ENCODE measurements at places on chromosomes 7 and 10.

GRCh38 chr7:65475734-65476319, 102.2 kb downstream of the ZNF92 start:
- DNase-seq, result no peak

DNA sequence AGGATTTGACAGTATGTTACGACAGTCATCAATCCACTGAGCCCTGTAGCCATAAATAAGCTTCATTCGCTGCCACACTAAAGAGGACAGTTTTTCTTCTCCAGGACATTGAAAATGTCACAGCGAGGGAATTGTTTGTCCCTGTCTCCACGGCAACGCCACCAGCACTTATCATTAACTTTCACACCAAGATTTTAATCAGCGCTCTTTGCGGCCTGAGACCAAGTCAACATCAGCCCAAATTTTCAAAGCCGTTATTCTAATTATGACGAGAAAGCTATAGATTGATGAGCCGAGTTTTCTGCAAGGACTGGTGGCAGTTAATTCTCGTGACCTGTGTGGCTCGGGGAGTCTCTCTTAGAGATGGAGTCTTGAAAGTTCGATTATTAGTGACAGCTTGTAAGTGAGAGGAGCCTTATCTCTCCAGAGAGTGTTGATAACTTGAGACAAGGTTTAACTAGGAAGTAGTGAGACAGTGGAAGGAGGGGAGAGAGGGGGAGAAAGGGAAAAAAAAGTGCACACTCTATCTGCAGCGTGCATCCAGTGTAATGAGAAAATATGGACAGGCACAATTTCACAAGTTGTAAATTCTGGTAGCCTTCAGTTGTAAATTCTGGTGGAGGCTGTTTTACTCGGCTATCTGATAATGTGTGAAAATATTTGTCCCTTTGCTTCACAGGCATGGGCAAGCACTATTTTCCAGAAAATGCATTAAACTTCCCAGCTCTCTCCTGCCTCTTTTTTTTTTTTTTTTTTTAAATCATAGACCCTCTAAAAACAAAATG, 473.3 kb downstream of the LRMDA start:
- no peak for DNase-seq

- no peak for DNase-seq
Measured at GRCh38 chr7:95491634-95492314, 6.0 kb downstream of the ASB4 start.

- DNase-seq, result no peak
Measured at GRCh38 chr7:94228678-94229077, 166.0 kb upstream of the COL1A2 start.

DNA sequence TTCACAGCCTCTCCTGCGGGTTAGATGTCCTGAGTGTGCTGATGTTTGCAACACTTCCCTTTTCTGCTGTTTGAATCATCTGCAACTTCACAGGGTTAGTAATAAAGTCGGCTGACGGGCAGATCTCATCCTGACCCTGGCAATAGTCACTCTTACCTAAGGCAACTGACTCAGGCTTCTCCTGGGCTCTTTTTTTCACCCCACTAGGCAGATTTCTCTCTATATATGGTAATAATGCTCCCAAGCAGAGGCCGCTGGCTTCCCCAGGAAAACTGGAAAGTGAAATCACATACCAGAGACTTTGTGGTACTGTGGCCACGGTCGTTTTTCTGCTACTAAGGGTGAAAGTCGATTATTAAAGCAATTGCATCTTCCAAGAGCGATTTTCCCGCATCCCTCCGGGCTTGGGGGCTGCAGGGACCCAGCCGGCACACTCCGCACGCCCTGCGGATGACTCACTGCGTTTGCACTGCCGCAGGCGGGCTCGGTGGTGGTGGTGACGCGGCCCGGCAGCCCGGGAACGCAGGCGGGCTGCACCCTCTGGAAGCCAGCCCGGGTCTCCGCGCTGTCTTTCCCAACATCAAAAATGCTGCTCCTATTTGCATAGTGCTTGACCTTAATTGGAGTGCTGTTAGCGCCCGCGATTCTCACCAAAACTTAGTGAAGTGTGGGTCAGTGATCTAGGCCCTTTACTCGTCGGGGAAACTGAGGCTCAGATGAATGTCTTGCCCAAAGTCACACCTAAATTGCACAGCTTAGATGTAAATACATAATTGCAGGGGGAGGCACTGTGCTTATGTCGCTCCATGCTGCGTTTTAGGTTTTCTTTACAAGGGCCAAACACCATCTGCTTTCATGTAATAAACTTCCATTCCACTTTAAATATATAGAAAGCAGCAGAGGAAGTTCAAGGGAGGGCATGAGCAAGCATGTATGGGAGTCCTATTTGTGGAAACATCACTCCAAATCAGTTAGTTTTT, 47.6 kb upstream of the ITGB1 start:
- DNase-seq, result peak; percentile 91

DNA sequence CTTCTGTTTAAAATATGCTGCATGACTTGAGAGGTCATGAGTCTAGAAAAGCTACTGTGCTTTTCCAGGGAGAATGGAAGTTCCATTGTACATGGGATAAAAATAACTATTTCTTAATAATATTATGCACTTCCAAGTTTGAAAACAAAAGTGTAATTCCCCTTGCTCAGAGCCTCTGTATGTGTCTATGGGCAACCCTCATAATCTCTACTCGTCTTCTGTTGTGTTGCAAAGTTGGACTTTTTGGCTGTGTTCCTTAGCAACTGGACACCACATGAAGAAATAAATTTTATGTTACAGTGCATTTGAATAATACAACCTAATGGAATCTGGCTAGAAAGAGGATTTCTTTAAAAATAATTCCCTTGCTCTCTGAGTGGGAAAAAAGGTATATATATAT, 242.6 kb downstream of the TWIST1 start:
- DNase-seq, result no peak

DNA sequence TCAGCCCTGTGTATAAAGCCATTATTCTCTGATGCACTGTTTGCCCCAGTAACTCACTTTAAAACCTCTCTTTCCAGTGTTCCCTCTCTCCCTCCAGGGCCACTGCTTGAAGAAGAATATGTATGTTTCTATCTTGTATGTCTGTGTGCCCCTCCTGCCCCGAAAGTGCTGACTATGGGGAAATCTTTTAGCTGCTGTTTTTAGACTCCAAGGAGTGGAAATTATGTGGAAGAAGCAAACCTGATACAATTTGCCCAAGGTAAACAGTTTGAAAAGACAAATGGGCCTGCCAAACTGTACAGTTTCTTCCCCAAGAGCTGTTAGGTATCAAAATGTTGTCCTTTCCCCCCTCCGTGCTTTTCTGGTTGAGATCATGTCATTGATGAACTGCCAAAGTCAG, 3.4 kb downstream of the ADRA2A start:
- no peak for DNase-seq

GRCh38 chr7:108261560-108262255, 131.5 kb upstream of the LAMB4 start:
- DNase-seq, result no peak

- DNase-seq, result no peak
Measured at GRCh38 chr7:78329001-78329655, 530.6 kb downstream of the PHTF2 start.

DNA sequence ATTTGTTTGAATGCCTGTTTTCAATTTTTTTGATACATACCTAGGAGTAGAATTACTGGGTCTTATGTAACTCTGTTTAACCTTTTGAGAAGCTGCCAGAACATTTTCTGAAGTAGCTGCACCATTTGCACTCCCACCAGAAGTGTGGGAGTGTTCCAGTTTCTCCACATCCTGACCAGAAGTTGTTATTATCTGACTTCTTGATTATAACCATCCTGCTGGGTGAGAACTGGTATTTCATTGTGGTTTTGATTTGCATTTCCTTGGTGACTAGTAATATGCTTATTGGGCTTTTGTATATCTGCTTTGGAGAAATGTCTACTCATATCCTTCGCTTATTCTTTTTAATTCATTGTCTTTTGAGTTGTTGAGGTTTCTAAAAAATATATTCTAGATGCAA, 117.2 kb upstream of the GLCCI1 start:
- DNase-seq, result no peak

DNA sequence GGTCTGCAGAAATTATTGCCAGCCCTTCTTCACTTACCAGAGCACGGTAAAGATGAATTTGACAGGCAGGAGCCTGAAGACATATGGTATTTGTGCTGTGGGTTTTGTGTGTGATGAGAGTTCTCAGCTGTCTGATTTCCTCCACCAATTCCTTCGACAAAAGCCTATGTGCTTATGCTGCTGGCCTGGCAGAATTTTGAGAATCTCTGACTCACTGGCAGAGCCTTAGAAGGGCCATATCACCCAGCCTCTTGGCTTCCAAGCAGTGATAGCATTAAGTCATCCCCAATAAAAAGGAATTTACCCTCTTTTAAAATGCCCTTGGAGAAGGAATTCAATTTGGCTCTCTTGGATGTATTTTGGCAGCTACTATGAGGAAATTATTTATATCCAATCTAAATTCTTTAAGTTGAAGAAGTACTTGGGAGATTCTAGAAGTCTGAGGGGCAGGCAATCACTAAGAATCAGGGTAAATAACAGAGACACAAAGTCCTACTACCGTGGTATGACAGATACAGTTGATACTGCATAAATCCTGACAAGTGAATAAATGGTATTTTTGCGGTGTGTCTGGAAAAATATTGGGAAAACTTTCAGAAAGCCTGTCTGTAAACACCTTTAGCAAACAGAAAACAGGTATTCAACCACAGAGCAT, 68.6 kb upstream of the EFCAB10 start:
- peak; percentile 81 for DNase-seq

DNA sequence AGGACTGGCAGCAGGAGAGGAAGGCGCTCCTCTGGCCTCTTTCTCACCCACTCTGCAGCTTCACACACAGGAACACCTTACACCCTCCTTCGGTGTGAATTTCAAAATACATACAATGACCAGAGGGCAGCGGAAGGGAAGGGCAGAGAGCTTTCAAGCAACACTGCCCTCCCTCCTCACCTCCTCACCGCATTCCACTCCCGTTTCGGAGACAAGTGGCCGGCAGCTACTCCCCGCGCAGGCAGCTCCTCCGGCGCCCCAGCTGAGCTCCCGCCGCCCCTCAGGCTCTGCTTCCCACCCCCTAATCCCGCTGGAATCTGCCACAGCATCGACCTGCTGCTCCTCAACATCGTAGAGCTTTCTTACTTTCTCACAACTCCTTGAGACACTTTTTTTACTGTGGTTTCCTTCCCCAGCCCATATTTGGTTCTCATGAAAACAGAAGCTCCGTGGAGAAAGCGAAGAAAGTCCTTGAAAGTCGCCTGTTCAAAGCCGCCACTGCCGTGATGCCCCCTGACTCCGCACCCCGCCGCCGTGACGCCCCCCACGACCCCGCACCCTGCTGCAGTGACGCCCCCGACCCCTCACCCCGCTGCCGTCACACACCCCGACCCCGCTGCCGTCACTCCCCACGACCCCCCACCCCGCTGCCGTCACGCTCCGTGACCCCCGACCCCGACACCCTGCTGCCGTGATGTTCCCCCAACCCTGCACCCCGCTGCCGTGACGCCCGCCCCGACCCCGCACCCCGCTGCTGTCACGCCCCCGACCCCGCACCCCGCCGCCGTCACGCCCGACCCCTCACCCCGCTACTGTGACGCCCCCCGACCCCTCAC, 14.6 kb upstream of the GPER1 start:
- no peak for DNase-seq

DNA sequence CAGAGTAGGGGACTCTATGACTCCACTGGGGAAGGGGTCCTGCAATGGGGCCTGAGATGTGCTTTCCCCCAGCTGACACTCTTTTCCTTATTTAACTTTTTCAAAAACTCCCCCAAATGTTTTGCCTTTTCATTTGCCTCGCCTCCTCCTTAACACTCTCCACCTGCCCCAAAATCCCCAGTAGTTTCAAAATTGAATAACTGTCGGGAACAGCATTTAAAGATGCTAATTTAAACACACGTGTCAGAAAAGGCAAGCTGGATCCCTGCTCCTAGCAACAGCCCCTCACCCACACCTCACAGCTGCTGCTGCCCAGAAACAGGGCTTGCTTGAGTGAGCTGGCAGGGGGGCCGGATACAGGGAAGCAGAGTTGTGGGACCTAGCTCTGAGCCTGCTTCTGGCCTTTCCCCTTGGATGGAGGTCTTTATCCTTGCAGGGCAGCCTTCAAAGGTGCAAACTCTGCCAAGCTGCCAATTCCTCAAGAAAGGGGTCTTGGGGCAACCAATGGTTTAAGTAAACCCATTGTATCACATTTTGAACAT, 115.3 kb downstream of the KCNMA1 start:
- DNase-seq, result no peak

DNA sequence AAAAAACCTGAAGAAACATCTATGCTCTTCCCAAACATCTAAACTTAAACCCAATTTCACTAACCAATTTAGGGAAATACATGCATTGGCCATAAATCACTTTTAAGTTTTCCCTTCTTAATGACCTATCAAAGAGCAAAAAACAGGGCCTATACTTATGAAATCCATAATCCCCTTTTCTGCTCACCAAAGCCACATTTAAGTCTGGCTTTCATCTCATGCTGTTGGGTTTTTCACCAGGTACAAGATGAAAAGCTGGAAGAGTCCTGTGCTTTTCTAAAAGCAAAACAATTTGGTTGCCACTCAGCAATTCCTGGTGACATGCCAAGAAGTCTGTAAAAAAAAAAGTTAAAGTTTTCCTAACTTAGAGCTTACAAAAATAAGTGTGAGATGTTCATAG, 92.6 kb downstream of the HPSE2 start:
- DNase-seq, result no peak

- DNase-seq, result no peak
Measured at GRCh38 chr10:114917927-114918672, 19.9 kb upstream of the TRUB1 start.

DNA sequence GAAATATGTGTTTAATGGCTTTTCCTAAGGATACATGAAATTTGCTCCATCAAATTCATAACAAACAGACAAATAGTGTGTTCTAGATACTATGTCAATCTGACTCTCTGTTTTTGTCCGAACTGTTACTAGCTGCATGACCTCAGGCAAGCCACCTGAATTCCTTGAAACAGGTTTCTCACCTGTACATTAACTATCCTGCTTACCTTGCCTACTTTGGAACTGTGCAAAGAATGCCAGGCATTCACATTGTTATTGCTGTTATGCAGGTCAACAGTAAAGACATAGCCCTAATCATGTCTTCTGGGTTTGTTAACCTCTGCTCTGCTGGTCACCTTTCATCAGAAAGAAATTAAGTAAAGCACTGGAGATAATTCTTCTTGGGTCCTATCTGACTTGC, 1283.9 kb upstream of the CELF2 start:
- DNase-seq, result no peak

- DNase-seq, result no peak
Measured at GRCh38 chr10:111338805-111339204, 262.0 kb downstream of the ADRA2A start.

GRCh38 chr7:149284343-149284742, 22.3 kb downstream of the ZNF783 start:
- DNase-seq, result no peak
